Urinary bladder (tissue), 4 donors: ENCODE measurements at places on chromosomes 3 and 15. TPM values are rescaled to one million over a fixed set of nuclear protein-coding genes. Genes with fewer than 3 reads are reported as not detected.

Gene DLL4
- total RNA-seq, result 11.8 TPM

Gene ZPLD1
- 0.16 TPM for total RNA-seq

Gene C3orf49
- not detected for total RNA-seq

Gene KLHL6
- 1.7 TPM for total RNA-seq

Gene B3GALNT1
- total RNA-seq, result 37.5 TPM

DNA sequence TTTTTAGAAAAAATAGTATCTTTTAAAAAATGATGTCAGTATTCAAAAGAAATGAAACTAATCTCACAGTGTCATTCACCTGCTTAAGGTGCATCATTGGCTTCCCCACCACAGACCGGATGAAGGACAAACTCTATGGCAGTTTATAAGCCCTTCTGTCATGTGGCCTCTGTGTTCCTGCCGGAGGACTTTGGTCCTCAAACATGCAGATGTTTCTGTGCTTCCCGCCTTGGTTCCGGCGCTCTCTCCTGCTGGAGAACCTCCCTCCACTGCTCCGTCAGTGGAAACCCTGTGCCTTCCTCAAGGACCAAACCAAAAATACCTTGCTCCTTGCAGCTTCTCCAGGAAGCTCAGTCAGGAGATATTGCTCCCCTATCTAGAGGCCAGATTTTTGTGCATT, 326.3 kb downstream of the UACA start:
- DNase-seq, result no peak

- no peak for DNase-seq
Observed at GRCh38 chr3:155211266-155211665, 82.2 kb downstream of the STRIT1 start.

- no peak for DNase-seq
Observed at GRCh38 chr3:144294659-144295538, 323.3 kb downstream of the DIPK2A start.

GRCh38 chr3:81502236-81502635, 259.2 kb downstream of the GBE1 start:
- no peak for DNase-seq
